ENCODE measurements at places on chromosomes 13 and 19.

- DNase-seq = no peak
These were observed 280.6 kb downstream of the FOXO1 start for GRCh38 chr13:40385858-40386180.

DNA sequence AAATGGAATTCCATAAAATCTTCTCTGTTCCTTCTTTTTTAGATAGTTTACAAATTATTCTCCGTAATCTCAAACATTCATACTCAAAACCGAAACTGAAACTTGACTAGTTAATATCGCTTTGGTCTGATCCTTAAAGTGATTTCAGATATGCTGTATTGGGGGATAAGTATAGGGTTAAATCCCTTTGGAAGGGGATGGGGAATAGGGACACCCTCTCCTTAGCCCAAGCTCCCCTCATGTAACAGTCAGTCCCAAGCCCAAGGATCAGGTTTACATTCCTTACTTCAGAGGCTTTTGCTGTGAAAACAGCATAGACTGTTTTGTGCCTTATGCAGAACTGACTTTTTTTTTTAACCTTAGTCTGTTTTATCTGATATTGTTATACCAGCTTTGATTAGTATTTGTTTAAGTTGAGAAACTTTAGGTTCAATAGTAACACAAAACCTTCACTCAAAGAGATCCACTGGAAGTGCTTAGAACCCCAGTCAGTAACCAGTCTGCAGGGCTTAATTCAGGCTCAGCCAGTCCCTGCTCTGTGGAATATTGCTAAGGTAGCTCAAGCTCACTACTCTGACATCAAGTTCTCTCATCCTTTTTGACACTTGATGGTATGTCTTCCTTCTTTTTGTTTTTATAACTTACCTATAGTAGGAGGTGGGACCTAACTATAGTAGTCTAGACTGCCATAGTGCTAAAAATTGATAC lies 10.5 kb downstream of the CDADC1 start:
- no peak for DNase-seq

GRCh38 chr13:20258963-20259288 lies 26.8 kb upstream of the GJB6 start:
- no peak for DNase-seq

DNA sequence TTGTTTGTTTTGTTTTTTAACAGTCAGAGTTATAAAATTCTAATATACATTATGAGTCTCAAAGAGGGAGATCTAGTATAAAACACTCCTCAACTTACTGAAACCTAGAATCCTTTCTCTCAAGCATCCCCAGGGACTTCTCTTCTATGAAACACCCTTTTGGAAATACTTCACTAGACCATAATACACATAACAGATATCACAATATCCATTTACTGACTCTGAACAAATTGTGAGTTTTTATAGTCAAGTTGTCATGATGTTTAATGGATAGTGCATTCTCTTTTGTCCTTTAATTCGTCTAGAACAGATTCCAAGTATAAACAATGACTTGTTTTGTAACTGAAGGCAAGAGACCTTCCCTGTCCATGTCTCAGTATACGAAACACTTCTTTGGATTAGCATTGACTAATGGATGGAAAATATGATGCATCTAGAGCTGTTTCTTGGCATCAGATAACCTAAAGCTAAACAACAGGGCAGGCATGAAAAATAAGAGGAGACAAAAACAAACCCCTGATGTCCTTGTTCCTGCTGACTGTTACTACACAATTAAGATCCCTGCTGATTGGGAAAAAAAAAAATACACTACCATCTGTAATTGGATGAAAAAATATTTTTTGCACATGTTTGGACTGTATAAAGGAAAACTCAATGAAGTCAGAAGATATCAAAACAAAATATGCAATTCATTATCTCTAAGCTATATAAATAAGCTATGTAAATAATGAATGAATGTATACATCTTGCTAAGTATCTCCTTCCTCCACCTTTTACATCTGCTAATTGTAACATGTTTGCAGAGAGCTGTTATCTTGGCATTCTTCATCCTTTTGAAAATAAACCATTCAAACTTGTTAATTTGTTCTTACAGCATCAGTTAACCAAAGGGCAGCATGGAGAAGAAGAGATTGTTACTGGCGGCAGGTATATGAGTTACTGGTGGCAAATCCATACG lies 214.2 kb downstream of the LACC1 start:
- DNase-seq = no peak

- no peak for DNase-seq
These were observed 19.3 kb downstream of the HCN2 start for GRCh38 chr19:609004-609346.

DNA sequence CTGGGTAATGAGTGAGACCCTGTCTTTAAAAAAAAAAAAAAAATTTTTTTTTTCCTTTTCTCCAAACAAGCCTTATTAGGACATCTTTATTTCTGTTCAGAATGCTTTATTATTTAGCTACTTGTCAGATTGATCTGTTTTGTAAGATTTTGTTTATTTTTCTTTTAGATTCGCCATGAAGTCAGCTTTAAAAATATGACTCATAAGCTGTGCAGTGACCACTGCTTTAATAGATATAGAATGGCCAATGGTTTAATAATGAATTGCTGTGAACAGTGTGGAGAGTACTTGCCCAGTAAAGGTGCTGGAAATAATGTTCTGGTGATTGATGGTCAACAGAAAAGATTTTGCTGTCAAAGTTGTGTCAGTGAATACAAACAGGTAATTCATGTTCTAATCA lies 47.7 kb downstream of the ZMYM2 start:
- no peak for DNase-seq

- no peak for DNase-seq
These were observed 12.7 kb downstream of the DOT1L start for GRCh38 chr19:2176337-2176994.

DNA sequence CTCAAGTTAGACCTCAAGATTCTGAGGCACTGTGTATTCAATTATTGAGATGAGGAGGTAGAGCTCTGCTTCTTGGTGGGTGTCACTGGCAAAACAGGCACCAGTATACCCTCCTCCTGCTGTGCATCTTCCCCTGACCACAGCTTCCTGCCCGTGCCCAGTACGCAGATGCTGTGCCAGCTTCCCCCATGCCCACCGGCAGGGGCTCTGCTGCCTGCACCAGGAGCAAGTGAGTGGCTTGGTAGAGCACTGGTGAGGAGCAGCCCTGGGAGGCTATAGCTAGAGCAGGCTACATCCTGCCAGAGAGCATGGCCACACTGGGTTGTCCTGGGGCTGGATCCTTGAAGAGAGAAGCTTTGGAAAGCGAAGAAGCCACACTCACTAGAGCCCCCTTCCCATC lies 21.0 kb upstream of the RNF17 start:
- no peak for DNase-seq

DNA sequence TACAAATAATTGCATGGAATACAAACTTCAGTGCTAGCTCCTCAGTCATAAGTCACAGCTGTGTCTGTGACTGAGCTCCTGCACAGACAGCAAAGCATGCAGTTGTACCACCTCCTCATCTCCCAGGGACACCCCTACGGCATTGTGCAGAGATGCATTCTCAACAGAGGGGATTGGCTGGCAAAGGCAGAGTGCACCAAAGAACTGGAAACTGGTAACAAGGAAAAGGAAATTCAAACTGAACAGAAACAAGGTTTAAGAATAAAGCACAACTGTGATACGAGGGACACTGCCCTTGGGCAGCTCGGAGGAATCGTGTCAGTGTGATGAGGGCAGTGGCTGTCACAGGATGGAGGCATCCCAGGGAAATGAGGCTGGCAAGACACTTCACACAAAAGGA lies 126.1 kb upstream of the SOX1 start:
- DNase-seq = no peak

GRCh38 chr19:1355568-1356507 lies 27.9 kb upstream of the NDUFS7 start:
- no peak for DNase-seq

DNA sequence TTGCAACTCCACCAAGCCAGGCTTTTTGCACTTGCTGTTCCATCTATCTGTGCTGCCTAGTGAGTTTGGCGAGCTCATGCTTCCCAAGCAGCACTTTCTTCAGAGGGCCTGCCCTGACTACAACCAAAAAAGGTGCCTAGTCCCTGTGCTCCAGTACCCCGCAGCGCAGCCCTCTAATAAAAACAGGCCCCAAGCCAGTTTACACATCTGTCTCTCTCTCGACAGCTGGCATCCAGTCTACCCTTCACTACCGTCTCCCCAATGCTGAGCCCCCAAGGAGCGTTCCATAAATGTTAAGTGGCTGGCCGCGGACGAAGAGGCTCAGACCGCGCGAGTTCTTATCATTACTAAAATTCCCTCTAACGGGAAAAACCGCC lies 512 bp downstream of the MED4 start:
- no peak for DNase-seq

DNA sequence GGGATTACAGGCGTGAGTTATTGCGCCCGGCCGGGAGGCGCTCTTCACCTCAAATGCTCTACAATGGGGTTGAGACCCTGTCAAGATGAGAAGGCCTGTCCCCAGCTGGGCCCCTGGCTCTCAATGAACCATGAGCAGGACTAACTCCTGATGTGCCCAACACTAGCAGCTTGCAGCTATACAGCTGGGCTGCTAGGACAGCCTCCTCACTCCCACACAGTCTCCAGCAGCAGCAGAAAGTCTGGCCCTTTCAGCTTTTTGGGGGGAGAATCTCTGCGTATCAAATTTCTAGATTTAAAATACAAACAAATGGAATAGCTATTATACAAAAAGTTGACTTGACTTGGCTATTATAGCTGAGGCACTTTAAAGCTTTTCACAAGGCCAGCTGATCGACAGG lies 30.2 kb downstream of the TMTC4 start:
- DNase-seq = no peak

DNA sequence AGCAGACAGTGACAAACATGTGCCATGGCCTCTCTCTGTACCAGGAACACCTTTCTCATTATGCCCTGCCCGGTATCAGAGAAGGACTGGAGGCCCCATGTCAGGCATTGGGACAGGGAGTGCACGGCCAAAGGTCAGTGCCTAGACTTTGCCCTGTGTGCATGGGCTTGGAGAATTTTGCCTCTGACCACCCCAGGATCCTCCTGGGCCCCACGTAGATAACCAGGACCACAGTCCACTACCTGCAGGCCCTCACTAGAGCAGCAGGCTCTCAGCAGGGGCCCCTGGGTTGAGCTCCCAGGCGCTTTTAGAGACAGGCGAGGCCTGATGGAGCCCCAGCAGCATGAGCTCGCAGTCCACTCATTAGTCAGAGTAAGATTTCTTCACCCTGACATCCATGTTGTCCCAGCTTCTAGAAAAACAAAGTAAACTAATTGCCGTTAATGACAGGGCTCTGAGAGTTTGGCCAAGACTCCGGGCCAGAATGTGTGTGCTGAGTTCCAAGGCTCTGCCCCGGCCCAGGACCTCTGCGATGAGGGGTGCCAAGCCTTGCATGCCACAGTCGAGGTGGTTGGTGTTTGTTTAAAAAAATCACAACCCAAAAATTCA lies 42.7 kb downstream of the CAPN12 start:
- DNase-seq = no peak

DNA sequence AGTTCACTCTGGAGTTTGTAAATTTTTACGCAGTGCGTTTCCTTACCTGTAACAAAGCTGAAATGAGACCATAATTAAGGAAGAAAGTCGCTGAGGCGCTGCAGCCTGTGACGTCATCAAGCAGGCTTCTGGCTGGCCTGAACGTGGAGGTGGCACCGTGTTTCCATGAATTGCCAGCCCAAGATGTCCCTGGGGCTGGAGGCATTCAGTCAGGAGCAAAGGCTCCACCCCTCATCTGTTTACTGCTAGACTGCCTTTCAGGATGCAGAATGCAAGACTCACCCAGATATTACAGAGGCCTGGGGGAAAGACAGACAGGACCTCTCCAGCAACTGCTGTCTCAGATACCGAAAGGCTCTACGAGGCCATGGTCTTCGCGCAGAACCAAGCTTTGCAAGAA lies 424.6 kb downstream of the TSHZ3 start:
- DNase-seq = no peak

GRCh38 chr13:59915252-59915651 lies 248.5 kb downstream of the DIAPH3 start:
- no peak for DNase-seq

GRCh38 chr19:17420475-17420924 lies 653 bp downstream of the MVB12A start:
- DNase-seq = no peak

DNA sequence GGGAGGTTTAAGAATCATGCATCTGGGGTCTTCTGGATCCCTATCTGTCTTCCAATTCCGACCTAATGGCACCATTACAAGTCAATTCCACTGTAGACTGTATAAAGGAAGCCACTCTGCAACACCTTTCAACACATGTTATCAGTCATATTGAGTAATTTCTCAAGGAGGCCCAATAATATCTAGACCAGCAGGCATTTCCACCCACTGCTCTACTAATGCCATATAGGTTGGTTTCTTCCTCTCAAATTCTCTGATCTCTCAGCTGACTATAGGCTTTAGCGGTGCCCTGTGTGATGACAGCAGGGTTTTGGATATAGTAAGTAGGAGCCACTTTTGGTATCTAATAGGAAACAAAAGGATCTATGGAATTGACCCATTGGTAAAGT lies 12.4 kb upstream of the ITM2B start:
- DNase-seq = no peak

DNA sequence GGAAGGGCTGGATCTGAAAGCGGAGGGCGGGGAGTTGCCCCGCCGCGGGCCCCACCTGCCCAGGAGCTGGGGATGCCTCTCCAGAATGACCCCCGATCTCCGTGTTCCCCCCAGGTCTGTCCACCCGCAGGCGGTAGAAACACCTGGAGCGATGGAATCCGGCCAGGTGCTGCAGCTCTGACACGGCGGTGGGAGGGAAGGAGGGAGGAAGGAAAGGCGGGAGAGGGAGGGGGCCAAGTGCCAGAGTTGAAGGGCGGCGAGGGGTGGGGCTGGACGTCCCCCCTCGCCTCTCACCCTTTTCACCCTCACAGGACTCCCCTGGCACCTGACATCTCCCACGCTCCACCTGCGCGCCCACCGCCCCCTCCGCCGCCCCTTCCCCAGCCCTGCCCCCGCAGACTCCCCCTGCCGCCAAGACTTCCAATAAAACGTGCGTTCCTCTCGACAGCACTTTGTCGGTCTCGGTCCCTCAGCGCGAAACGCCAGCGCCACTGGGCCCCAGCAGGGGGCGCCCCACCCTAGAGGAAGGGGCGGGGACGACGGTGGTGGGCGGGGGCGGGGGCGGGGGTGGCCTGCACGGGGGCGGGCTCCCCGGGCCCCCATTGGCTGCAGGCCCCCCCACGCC lies 337 bp upstream of the FXYD7 start:
- peak; percentile 49 for DNase-seq

- DNase-seq = no peak
These were observed 12.4 kb upstream of the GJA3 start for GRCh38 chr13:20173116-20173746.

DNA sequence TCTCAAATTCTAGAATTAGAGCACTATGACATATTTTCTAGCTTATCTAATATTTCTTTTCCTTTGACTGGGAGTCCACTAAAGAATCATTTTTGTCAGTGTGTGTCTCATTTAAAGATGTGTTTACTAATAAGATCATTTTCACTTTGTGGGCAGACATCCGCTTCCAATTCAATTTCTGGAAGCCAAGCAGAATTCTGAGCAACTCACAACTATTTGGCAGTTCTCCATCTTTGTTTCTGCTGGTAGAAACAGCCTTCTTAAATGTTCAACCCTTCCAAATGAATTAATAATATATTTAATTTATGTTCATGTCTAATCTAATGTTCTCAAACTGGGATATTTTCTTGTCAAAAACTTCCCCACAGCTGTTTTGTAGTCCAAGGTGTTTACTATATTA lies 411.8 kb downstream of the KCTD12 start:
- DNase-seq = no peak

- no peak for DNase-seq
These were observed 760.6 kb downstream of the EFNB2 start for GRCh38 chr13:105774739-105775460.

- no peak for DNase-seq
These were observed 255.3 kb downstream of the TEX29 start for GRCh38 chr13:111575719-111576118.
